ENCODE measurements at places on chromosomes 16 and 17. TPM values are rescaled to one million over a fixed set of nuclear protein-coding genes. Genes with fewer than 3 reads are reported as not detected.

The KLHL10 gene
- not detected for total RNA-seq

The MOSMO gene
- total RNA-seq: 17.1 TPM

The SCARF1 gene
- 0.40 TPM for total RNA-seq

The CD300LB gene
- not detected for total RNA-seq

The ZG16 gene
- total RNA-seq: not detected

The CYBC1 gene
- 45.4 TPM for total RNA-seq

The KRTAP9-4 gene
- total RNA-seq: not detected

The AMFR gene
- 109 TPM for total RNA-seq

The WSB1 gene
- 145 TPM for total RNA-seq

The PYY gene
- total RNA-seq: not detected

The NAGLU gene
- 29.5 TPM for total RNA-seq

The JPT1 gene
- total RNA-seq: 360 TPM

The CTRL gene
- 0.52 TPM for total RNA-seq

The ANKRD40CL gene
- not detected for total RNA-seq

The ACAP1 gene
- total RNA-seq: 4.4 TPM

The NPIPA2 gene
- total RNA-seq: 7.3 TPM

The ACOX1 gene
- total RNA-seq: 26.0 TPM

The ARL5C gene
- not detected for total RNA-seq
